ENCODE measurements at places on chromosomes 12 and 14.

GRCh38 chr12:70752327-70752726 lies 115.1 kb upstream of the PTPRB start:
- no peak for ATAC-seq

GRCh38 chr12:127943481-127944210 lies 323.3 kb upstream of the TMEM132C start:
- ATAC-seq, result no peak

GRCh38 chr12:29216797-29217575 lies 67.9 kb downstream of the FAR2 start:
- no peak for ATAC-seq

DNA sequence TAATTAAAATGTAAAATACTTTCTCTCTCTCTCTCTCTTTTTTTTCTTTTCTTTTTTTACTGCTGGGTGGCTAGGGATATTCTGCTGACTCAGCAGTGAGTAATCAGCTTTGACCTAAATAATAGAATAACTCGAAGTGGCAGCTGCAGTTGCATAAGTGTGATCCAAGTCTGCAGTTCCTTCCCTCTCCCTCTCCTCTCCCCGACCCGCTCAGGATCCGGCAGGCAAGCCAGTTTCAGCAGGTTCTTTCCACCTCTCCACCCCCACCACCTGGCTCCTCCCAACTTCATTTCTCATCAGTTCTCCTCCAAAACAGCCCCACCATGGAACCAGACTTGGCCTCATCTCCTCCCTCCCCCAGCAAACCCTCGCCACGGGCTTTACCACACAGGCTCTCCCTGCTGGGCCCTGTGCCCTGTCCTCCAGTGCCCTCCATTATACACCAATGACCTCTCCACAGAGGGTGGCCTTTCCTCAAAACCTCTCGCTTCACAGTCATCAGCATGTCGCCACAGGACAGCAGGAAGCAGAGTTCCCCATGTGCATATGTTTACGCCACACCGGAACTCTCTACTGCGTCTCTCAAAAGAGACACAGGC lies 22.4 kb downstream of the SLC7A8 start:
- no peak for ATAC-seq

DNA sequence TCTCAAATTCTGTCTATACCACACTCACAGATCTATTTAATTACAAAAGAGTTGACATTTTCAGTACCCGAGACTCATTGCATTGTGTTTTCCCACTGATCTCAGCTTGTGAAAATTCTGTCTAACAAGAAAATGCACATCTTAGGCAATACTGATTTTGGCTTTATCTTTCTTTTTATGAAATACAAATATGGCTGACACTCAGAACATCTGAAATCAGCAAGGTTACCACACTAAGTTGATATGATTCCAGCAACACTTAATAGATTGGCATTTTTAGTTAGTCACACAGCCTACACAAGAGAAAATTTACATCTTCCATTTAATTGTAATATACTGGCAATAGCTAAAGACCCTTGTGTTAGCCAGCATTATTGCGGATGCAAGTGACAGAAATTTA lies 40.3 kb downstream of the PEX5 start:
- ATAC-seq, result no peak

Measured in activated T-helper 17 cell treated with anti-CD3 and anti-CD28 coated beads, Interleukin-2, amount 50 U/mL, for 72 hours (primary cell).